ENCODE measurements at places on chromosomes 1 and 21. TPM values are rescaled to one million over a fixed set of nuclear protein-coding genes. Genes with fewer than 3 reads are reported as not detected.

- H3K4me1 ChIP-seq = peaks cover 15% of the 10 kb centered on the region
- no peaks in the 10 kb centered on the region for H3K27me3 ChIP-seq
- no peaks in the 10 kb centered on the region for H3K36me3 ChIP-seq
- DNase-seq = no peak
- H3K27ac ChIP-seq = no peak overlapping the region
Measured at GRCh38 chr21:15036189-15036588, 28.6 kb downstream of the NRIP1 start.

- H3K36me3 ChIP-seq = no peaks in the 10 kb centered on the region
- no peaks in the 10 kb centered on the region for H3K27me3 ChIP-seq
- no peak overlapping the region for H3K4me3 ChIP-seq
- no peak overlapping the region for H3K27ac ChIP-seq
Measured at GRCh38 chr1:204623894-204624361, 61.6 kb downstream of the LRRN2 start.

DNA sequence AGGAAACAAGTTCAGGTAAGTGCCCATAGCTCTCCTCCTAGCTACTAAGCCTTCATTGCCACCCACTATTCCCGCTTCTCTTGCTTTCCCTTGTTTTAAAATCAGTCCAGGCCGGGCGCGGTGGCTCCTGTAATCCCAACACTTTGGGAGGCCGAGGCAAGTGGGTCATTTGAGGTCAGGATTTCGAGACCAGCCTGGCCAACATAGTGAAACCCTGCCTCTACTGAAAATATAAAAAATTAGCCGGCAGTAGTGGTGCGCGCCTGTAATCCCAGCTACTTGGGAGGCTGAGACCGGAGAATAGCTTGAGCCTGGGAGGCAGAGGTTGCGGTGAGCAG lies 4.4 kb upstream of the CTTNBP2NL start:
- H3K4me1 ChIP-seq = peaks cover 53% of the 10 kb centered on the region
- H3K27ac ChIP-seq = peak overlapping the region; percentile 88
- H3K27me3 ChIP-seq = no peaks in the 10 kb centered on the region

- H3K27ac ChIP-seq = peak overlapping the region; percentile 67
- H3K4me3 ChIP-seq = no peak overlapping the region
- DNase-seq = no peak
- H3K36me3 ChIP-seq = no peaks in the 10 kb centered on the region
- H3K27me3 ChIP-seq = no peaks in the 10 kb centered on the region
Measured at GRCh38 chr1:229844675-229845074, 218.6 kb downstream of the URB2 start.

DNA sequence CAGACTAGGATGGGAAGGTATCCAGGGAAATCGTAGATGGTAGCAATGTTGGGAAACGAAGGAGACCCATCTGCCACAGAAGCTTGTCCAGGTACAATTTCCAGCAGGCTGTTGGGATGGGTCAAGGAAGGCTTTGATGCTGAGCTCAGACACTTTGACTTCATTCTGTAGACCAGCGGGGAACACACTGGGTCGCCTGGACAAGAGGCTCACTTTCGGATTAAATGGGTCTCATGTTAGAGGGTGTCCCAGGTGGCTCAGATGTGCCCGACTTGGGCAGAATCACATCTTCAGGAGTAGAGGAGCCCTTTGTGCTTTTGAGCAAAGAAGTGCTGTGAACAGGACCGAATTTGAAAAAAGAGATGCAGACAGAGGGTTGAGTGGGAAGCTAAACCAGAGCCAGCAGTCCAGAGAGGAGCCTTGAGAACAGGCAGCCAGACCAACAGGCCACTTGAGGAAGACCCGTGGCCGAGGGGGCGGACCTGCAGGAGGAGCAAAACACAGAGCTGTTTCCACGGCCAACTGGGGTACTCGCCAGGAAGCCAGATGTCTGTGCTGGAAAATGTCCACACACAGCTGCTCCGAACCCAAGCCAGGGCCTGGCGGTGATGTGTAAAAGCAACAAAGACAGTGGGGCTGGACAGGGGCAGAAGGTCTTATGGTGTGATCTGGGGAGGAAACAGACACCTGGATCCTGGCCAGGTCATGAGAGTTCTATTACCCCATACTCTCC lies 146.9 kb downstream of the AJAP1 start:
- no peaks in the 10 kb centered on the region for H3K36me3 ChIP-seq
- DNase-seq = no peak
- H3K27me3 ChIP-seq = no peaks in the 10 kb centered on the region
- no peak overlapping the region for H3K27ac ChIP-seq
- H3K4me3 ChIP-seq = no peak overlapping the region
- H3K4me1 ChIP-seq = peaks cover 5% of the 10 kb centered on the region

GRCh38 chr21:38925923-38926322 lies 120.2 kb downstream of the ETS2 start:
- no peaks in the 10 kb centered on the region for H3K36me3 ChIP-seq
- no peaks in the 10 kb centered on the region for H3K27me3 ChIP-seq
- H3K4me3 ChIP-seq = peak overlapping the region; percentile 38
- DNase-seq = peak; percentile 93

DTL gene
- 0.17 TPM for total RNA-seq

LHX8 gene
- total RNA-seq = not detected

- no peaks in the 10 kb centered on the region for H3K27me3 ChIP-seq
- H3K27ac ChIP-seq = peak overlapping the region; percentile 45
- DNase-seq = no peak
- H3K4me3 ChIP-seq = no peak overlapping the region
Measured at GRCh38 chr1:12339811-12340543, 110.1 kb downstream of the VPS13D start.

C1orf185 gene
- total RNA-seq = not detected

DNA sequence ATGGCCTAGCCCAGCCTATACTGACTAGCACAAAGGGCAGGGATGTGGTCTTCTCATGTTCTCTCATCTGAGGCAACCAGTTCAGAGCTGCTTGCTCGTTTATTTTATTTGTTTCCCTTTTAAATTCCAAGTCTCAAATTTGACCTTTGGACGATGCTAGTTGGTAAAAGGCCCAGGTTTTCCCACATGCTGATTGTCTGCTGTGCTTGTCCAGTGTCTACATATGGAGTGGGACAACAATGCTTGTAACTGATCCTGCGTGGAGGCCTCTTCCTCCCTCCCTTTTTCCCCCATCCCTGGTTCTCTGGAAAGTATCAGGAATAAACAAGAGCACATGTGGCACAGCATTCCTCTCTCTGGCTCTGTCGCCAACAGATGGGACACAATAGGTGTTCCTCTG lies 34.0 kb upstream of the BEND5 start:
- no peaks in the 10 kb centered on the region for H3K27me3 ChIP-seq
- no peak overlapping the region for H3K4me3 ChIP-seq
- no peaks in the 10 kb centered on the region for H3K36me3 ChIP-seq
- H3K27ac ChIP-seq = no peak overlapping the region
- no peaks in the 10 kb centered on the region for H3K4me1 ChIP-seq

SERPINC1 gene
- not detected for total RNA-seq

DNA sequence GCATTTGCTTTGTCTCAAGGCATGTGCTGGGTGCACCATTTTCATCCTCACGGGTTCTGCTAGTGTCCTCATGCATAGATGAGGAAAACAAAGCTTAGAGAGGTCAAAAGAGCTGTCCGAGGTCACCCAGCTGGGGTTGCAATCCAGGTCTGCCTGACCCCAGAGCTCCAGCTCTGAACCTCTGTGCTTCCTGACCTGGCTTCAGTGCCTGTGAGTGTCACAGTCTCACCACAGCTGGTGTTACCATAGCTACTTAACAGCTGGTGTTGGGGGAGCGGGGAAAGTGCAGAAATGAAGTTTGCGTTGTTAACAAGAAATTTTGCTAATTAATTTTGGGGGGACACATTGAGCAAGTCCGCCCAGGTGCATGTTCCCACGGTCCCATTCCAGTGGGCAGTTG lies 328.5 kb downstream of the KIF26B start:
- DNase-seq = no peak
- H3K36me3 ChIP-seq = no peaks in the 10 kb centered on the region
- no peak overlapping the region for H3K4me3 ChIP-seq
- no peaks in the 10 kb centered on the region for H3K27me3 ChIP-seq
- peaks cover 13% of the 10 kb centered on the region for H3K4me1 ChIP-seq

GRCh38 chr1:212414328-212415106 lies at the start of gene PACC1:
Gene PACC1 (minus strand): TSS chr1:212414886. CDS start chr1:212414757, 129 bp downstream.
- H3K27ac ChIP-seq = peak within 1 kb of the TSS; percentile 70
- H3K36me3 ChIP-seq = peaks cover 17% of the 10 kb centered on the region
- peak; percentile 97 for DNase-seq
- peak within 1 kb of the TSS; percentile 94 for H3K4me3 ChIP-seq
- no peaks in the 10 kb centered on the region for H3K27me3 ChIP-seq
- peaks cover 22% of the 10 kb centered on the region for H3K4me1 ChIP-seq

DNA sequence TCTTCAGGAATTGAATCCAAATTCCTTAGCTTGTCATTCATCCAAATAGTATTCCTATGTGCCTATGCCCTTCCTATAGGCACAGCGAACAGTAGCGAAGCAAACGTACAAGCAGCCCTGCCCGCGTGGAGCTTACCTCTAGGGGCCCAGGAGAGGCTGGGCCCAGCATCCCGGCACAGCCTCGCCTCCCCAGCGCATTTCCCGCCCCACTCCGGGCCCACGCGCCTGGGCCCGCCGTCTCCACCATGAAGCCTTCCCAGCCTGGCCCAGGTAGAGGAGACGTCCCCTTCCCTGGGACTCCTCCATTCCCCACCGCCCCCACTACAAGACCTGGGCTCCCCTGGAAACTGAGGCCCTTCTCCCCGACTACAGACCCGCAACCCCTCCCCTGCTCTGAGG lies 245 bp upstream of the TMEM269 start:
- H3K27ac ChIP-seq = no peak overlapping the region
- no peak for DNase-seq
- H3K4me1 ChIP-seq = peaks cover 14% of the 10 kb centered on the region
- H3K27me3 ChIP-seq = no peaks in the 10 kb centered on the region

DNA sequence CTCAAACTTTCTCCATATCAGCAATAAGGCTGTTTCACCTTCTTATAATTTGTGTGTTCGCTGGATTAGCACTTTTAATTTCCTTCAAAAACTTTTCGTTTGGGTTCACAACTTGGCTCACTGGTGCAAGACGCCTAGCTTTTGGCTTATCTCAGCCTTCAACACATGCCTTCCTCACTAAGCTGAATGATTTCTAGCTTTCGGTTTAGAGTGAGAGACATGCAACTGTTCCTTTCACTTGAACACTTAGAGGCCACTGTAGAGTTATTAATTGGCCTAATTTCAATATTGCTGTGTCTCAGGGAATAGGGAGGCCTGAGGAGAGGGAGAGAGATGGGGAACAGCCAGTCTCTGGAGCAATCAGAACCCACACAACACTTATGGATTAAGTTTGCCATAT lies 41.2 kb upstream of the IFNLR1 start:
- H3K4me3 ChIP-seq = no peak overlapping the region
- H3K4me1 ChIP-seq = no peaks in the 10 kb centered on the region
- H3K27ac ChIP-seq = no peak overlapping the region
- H3K27me3 ChIP-seq = no peaks in the 10 kb centered on the region
- DNase-seq = no peak
- no peaks in the 10 kb centered on the region for H3K36me3 ChIP-seq

ATG4C gene
- 6.9 TPM for total RNA-seq

GRCh38 chr1:113434081-113434873 lies 44.0 kb downstream of the MAGI3 start:
- H3K36me3 ChIP-seq = no peaks in the 10 kb centered on the region
- H3K4me3 ChIP-seq = no peak overlapping the region
- H3K27me3 ChIP-seq = no peaks in the 10 kb centered on the region
- no peak overlapping the region for H3K27ac ChIP-seq
- peaks cover 18% of the 10 kb centered on the region for H3K4me1 ChIP-seq

- peaks cover 33% of the 10 kb centered on the region for H3K4me1 ChIP-seq
- no peak for DNase-seq
- peaks cover 32% of the 10 kb centered on the region for H3K36me3 ChIP-seq
- no peaks in the 10 kb centered on the region for H3K27me3 ChIP-seq
Measured at GRCh38 chr21:46222436-46223116, 6.0 kb downstream of the LSS start.

DNA sequence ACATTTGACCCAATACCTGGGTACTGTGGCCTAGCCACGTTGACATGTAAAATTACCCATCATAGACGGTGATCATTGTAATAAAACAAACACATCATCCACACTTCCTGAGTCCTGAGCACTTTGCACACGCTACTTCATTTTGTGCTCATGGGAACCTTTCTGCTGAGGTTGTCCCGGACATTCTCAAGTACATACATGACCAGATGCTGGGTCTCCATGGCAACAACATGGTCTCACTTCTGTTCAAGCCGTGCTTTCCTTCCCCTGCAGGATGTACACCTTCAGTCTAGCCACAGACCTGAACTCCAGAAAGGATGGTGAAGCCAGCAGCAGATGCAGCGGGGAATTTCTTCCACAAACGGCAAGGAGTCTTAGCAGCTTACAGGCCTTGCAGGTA lies 22.7 kb downstream of the UBASH3A start:
- no peaks in the 10 kb centered on the region for H3K4me1 ChIP-seq
- H3K27ac ChIP-seq = no peak overlapping the region
- DNase-seq = no peak
- no peaks in the 10 kb centered on the region for H3K27me3 ChIP-seq
- no peak overlapping the region for H3K4me3 ChIP-seq

DMRTA2 gene
- not detected for total RNA-seq

RNU1-2 gene
- under 0.01 TPM for total RNA-seq

TNFRSF18 gene
- 0.66 TPM for total RNA-seq

- no peaks in the 10 kb centered on the region for H3K36me3 ChIP-seq
- H3K4me1 ChIP-seq = peaks cover 7% of the 10 kb centered on the region
- no peak overlapping the region for H3K27ac ChIP-seq
- H3K4me3 ChIP-seq = no peak overlapping the region
- no peaks in the 10 kb centered on the region for H3K27me3 ChIP-seq
Measured at GRCh38 chr1:202628646-202629215, 81.5 kb downstream of the SYT2 start.

DNA sequence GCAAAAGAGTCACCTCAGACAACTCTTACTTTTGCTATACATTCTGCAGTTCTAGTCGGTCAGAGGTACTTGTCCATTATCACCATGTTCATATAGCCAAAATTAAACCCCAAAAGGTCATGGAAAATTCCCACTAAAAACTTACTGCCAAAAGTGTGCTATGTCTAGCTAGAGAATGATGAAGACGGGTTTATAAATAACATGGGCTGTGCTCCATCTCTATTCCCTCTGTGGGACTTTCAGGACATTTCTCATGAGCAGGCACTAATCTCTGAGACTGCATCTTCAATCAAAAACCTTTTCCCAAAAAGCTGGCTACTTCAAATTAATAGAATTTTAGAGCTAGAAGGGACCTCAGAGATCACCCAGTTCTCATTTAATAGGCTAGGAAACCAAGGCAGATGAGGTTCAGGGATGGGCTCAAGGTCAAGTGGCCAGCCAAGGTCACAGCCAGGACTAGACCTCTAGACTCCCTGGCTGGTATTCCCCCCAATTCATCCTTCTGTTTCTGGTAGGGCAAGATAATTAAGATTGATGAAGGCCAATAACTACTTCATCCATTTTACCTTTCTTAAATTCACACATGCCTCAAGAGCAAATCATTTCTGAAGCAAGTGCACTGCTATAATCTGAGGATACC lies 21.0 kb upstream of the MOB3C start:
- H3K4me3 ChIP-seq = no peak overlapping the region
- H3K27ac ChIP-seq = peak overlapping the region; percentile 81

DDAH1 gene
- total RNA-seq = 75.3 TPM

Measured in esophagus muscularis mucosa (tissue), 4 donors.